ENCODE measurements at places on chromosomes 7 and 10.
A peak's percentile ranks its signal among the peaks of the same experiment; 100 is the strongest.

DNA sequence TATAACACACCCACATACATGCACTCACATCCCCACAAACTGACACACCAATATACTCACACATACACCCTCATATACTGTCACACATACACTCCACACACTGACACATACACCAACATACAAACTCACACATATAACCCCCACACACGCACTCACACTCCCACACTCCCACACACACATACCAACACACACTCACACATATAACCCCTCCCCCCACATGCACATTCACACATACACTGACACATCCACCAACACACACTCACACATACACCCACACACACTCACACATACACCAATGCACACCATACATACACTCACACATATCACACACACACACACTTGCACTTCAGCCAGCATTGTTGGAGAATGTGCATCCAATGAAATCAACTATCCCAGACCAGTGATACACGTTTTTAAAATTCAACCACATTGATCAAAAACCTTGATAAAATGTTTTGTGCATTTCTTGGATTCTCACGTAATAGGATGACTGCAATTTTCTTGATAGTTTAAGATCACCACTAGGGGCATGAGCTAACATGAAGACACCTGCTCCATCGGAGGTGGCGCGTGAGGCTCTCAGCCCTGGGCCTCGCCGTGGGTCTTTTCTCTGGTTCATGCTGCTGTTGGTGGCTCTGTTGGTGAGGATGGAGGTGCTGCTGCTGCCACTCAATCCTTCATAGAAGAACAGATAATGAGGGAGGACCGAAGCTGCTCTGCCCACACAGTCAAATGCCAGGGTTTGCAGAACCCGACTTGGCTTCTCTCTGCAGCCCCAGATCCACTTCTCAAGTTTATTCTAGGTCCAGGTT, 32.1 kb upstream of the CHST15 start:
- DNase-seq: peak; percentile 23

DNA sequence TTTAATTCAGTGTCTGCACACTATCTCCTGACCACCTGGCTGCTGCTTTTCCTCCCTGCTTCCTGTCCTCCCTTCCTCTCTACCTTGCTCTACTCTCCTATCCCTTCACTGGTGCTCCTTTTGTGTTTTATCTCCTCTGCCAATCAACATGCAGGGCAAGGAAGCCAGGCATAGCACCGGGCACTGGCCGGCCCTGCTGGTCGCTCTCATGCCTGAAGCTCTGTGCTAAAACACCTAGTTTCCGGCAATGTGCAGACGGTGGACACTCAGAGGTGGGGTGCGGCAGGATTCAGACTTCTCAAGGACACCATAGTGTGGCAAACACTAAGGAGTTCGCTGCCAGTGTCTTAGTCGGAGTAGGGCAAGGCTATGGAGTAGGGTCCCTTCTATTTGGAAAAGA, 177.1 kb downstream of the PRKCQ start:
- no peak for DNase-seq

DNA sequence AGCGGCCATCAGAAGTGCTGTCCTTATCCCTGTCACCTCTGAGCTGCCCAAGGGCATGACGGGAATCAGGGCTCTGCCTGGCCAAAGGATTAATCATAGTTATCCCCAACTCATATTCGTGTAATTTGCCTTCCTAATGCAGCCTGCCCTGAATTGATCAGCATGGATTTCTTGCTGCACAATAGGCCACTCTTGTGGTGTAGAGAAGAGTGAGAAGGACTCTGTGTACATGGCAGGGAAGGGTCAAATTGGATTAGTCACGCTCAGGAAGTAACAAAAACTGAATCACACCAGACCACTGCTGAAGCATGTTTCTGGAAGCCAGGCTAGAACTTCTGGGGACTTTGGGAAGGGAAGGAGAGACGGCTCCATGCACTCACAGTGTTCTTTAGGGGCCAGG, 227.0 kb downstream of the BUB3 start:
- DNase-seq: no peak

DNA sequence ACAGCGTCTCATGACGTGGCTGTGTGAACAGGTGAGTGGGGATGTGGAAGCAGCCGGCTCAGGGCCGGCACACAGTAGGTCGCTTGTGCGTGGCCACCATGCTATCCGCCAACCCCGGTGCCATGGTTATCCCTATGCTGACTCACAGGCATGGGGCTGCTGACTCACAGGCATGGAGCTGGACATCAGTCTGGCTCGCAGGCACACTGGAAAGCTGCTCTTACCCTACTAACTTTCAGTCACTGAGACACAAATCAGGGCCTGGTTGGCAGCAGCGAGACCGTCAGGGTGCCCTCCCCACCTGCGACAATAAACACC, 341.9 kb downstream of the PTPRN2 start:
- DNase-seq: no peak

DNA sequence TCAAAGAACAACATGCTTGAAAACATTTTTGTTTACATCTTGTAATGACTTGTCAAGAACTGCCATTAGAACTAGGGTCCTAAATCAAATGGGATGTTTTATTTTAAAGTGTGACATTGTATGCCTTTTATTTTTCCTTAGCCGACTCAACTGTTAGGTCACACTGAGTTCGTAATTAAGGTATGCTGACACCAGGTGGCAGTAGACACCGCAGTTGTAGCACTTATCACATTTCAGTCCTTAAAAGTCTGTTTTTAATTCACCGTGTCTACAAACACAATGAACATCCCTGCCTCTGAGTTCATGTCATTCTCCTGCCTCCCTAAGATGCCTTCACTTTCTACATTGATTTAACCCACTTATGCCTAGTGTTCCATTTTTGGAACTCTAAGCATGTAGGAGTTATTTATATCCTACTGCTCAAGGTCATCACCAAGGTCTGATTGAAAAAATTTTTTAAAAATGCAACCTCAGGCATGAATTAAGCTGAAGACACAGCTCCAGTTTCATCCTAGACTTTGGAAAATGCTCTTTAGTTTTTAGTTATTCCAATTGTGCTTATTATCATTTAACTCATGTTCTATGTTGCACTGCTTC, 186.1 kb downstream of the BMPER start:
- DNase-seq: peak; percentile 59

- DNase-seq: no peak
Observed at GRCh38 chr7:84950836-84951235, 236.0 kb downstream of the SEMA3D start.

GRCh38 chr7:110839866-110840265, 251.1 kb upstream of the LRRN3 start:
- no peak for DNase-seq

- no peak for DNase-seq
Observed at GRCh38 chr10:69382382-69383117, 34.2 kb downstream of the TACR2 start.

GRCh38 chr7:73856941-73857340, 4.0 kb upstream of the TMEM270 start:
- no peak for DNase-seq

DNA sequence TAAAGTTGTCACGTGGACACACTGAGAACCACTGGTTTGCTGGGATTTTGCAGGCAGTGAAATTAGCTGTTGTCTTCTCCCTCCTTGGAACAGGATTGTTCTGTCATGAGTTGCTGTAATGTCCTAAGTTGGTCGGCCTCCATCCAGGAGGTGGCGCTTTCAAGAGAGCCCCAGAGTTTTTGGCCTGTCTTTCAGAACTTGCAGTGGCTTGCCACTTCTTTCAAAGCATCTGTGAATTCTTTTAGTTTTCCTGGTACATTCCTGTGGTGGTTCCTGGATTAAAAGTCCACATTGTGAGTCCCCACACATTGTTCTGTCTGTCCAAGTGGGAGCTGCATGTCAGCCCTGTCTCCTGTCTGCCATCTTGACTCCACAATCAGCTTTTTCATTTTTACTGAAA, 133.8 kb downstream of the PON1 start:
- DNase-seq: no peak

GRCh38 chr10:69897432-69897831, 95.7 kb downstream of the COL13A1 start:
- DNase-seq: no peak

DNA sequence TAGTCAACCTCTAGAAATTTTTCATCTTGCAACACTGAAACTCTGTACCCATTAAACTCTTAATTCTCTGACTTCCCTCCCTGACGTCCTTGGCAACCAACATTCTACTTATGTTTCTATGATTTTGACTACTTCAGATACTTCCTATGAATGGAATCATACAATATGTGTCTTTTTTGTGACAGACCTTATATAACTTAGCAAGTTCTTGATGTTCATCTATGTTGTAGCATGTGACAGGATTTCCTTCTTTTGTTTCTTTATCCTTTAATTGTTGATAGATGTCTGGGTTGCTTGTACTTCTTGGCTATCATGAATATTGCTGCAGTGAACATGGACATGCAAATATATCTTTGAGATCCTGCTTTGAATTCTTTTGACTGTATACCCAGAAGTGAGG, 240.8 kb downstream of the ADK start:
- no peak for DNase-seq

DNA sequence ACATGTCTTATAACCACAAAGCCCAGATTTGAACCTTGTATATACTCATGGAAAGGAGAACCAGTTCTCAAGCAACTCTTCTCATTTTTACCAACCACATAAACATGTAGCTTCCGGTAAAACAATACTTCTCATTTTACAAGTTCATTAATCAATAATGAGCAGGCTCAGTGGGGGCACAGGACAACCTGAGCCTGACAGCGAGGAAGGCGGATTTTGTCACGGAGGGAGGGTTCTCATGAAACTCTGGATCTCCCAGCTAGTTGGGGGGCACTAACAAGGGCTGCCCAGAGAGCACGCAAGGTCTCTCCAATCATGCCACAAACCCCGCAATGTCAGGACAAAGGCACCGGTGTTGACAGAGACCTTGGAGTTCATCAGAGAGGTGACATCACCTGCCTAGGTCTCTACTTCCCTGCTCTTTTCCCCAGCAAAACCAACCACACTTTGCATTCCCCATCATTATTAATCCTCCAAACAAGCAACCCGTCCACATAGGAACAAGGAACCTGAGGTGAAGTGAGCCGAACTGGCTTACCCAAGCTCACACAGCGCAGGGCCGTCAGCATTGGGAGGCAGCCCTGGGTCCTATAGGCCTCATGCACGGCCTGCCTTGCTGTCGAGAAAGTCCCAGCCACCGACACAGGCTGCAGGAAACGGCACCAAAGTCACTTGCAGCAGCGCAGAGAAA, 192.1 kb upstream of the KLF14 start:
- no peak for DNase-seq

DNA sequence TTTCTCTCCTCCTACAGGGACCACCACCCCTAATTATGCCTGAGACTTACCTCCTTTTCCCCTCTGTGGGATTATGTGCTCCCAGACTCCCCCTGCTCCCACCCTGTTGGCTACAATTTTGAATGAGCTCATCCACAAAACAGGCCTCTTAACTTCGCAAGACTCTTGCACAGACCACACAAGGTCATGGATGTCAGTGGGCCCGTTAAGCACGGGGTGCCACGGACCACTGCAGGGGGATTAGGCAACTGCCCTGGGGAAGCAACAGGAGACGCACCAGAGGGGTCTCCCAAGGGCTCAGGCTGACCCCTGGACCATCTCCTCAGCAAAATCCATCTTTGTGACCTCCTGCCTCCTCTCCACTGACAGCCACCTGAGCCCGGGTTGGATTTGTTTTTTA, 42.1 kb upstream of the COL13A1 start:
- DNase-seq: no peak

DNA sequence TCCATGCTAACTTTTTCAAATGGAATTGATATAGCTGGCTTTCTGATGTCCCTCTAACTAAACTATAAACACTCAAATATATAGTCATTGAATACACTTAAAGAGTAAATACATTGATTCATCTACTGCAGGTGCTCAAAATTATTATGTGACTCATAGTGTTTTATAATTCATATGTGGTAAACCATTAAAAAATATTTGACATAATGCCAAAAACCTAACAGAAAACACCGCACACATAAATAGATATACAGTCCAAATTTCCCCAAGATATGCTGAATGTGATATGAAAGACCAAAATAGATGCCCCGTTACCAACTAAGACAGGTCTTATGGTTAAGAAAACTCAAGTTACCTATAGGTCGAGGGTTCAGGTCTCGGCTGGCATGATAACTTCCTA, 171.7 kb upstream of the SEMA3E start:
- no peak for DNase-seq

- no peak for DNase-seq
Observed at GRCh38 chr10:17576768-17577167, 40.4 kb downstream of the HACD1 start.

GRCh38 chr7:31059551-31059950, 7.4 kb downstream of the ADCYAP1R1 start:
- DNase-seq: no peak

DNA sequence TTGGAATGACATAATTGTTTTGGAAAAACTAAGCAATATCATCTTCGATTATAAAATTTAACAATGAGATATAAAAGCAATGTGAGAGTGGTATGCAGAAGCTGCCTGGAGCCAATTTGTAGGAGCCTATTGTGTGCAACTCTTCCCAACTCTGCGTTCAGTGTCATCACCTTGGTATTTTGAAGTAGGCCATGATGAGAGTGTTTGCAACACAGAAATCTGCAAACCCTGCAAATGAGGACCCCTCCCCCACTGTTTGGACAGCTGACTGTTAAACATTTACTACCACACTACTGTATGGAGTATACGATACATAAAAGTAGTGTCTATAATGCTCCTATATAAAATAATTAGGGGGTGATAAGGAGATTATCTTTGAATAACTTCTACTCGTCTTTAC, 531.3 kb downstream of the ATRNL1 start:
- no peak for DNase-seq

GRCh38 chr7:1325246-1325645, 92.6 kb downstream of the UNCX start:
- no peak for DNase-seq

DNA sequence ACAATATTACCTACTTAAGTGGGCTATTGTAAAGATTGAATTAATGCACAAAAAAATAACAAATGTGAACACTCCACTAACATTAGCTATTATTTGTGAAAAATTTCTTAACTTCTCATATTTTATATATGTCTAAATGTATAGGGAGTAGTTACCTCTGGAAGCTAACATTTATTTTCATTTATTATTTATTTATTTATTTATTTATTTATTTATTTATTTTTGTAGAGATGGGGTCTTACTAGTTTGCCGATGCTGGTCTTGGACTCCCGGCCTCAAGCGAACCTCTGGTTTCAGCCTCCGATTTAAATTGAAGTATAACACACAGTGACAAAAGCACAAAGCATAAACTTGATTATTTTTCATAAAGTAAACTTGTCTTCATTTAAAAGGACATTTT, 5.1 kb upstream of the SPOCK2 start:
- no peak for DNase-seq

DNA sequence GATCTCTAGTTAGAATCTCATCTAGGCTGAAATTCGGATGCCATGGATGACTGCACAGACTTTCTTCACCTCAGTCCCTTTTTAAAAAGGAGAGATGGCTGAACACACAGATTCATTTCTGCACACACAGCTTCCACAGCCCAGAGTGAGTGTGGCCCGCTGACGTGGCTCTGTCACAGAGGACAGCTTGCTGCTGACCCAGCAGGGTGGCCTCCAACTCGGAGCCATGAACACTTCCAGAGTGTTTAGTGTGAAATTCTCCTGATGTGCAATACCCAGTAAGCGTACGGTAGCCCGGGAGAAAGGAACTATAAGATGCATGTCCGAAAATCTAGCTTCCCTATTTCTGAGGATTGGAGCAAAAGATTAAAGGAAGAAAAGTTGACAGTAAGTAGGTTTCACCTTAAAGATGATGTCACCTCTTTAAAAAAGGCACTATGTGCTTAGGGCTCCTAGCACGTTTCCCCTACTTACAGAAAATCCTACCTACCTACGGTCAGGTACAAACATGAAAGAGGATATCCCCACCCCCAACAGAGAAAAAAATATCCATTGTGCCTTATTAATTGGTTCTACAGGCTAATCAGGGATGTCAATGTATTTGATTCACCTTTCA, 162.2 kb downstream of the RAPGEF5 start:
- DNase-seq: no peak
